Stimulated activated CD4-positive, alpha-beta T cell treated with anti-CD3 and anti-CD28 coated beads, Interleukin-2, amount 100 ng/mL, for 4 hours (primary cell): ENCODE measurements at places on chromosomes 13 and 19.

DNA sequence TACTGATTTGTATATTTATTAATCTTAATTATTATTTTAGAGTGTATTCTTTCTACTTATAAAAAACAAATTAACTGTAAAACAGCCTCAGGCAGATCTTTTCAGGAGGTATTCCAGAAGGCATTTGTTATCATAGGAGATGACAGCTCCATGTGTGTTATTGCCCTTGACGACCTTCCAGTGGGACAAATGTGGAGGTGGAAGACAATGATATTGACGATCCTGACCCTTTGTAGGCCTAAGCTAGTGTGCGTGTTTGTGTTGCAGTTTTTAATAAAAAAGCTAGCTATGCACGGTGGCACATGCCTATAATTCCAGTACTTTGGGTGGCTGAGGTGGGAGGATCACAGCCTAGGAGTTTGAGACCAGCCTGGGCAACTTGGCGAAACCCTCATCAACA lies 46.7 kb downstream of the NDFIP2 start:
- DNase-seq: no peak

DNA sequence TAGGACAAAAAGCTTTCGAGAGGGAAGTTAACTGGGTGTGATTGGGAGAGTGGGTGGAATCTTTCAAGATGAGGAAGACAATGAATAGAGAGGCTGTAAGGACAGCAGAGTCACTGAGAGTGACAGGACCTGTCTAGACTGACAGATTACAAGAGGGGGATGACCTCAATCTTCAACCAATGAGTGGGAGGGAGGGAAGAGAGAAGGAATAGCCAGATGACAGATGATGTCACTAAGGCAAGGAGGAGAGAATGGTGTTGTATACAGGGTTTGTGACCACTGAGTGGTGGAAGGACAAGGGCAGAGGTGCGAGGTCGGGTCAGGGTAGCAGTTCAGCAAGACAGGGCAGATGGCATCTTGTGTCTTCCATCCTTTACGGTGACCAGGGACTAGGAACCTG lies 5.8 kb upstream of the ILF3 start:
- DNase-seq: no peak

GRCh38 chr13:50742968-50743367 lies 100.5 kb downstream of the DLEU7 start:
- DNase-seq: no peak

DNA sequence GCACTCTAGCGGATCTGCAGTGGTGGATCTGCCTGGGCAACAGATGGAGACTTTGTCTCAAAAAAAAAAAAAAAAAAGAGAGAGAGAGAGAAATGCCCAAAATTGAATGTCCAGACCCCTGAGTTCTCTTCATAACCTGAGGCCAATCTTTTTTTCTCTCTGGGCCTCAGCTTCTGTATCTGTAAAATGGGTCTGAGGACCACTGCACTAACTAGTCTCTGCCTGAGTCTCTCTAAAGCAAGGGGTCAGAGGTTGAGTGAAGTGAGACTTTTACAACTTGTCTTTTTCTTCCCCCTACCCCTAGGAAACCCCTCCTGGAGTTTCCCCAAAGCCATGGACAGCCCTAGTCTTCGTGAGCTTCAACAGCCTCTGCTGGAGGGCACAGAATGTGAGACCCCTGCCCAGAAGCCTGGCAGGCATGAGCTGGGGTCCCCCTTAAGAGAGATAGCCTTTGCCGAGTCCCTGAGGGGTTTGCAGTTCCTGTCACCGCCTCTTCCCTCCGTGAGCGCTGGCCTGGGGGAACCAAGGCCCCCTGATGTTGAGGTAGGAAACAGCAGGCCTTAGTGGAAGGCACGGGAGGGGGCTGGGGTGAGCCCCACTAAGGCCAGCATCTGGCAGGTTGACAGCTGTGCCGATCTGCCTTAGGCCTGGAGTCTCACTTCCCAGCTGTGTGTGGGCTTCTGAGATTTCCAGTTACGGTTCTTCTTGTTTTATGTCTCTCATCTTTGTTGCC lies 1.8 kb downstream of the TMEM91 start:
- no peak for DNase-seq

DNA sequence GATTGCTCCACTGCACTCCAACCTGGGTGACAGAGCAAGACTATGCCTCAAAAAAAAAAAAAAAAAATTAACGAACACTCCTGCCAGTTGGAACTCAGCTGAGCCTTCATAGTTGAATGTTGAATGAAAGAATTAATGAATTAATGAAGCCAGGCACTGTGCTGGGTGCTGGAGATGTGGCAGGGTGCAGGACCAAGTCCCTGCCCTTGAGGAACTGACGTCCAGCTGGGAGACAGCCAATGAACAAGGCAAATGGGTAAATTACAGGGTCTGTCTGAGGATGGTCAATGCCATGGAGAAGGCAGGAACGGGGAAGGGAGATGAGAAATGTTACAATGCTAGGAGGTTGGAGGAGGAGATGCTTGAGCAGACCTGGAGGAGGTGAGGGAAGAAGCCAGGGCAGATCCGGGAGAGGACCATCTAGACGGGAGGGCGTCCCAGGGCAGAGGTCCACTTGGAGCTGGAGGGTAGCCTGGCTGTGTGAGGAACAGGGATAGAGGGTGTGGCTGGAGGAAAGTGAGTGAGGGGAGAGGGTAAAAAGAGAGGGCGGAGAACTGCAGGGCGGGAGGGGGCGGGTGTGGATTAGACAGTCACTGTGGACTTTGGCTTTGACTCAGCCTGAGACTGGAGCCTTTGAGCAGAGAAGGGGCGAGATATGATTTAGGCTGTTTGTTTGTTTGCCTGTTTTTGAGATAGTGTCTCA lies 16.8 kb upstream of the IGSF23 start:
- DNase-seq: no peak

DNA sequence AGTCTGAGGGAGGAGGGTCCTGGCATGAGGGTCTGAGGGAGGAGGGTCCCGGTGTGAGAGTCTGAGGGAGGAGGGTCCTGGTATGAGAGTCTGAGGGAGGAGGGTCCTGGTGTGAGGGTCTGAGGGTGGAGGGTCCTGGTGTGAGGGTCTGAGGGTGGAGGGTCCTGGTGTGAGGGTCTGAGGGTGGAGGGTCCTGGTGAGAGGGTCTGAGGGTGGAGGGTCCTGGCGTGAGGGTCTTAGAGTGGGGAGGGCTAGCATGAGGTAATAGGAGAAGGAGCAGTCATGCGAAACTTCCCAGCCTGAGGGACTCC lies 194.8 kb downstream of the TEX29 start:
- no peak for DNase-seq

DNA sequence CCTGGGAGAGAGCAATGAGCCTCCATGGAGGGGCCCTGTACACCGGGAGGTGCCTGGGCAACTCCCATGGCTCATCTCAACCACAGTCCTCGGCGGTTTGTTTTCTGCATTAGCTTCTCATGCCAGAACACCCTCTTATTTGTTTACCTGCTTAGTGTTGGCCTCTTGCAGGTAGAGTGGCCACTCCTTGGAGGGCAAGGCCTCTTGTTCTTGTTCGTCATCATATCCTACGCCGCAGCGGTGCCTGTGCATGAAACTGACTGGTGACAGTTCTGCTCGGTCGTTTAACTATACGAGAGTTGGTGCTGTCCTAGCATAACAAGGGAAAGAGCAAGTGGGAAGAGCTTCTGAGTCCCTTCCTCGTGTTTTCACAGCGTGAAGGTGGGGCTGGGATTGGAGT lies 40.5 kb upstream of the RNF113B start:
- no peak for DNase-seq

GRCh38 chr13:95378603-95379002 lies 77.4 kb upstream of the ABCC4 start:
- no peak for DNase-seq

- DNase-seq: no peak
These were observed 289.8 kb upstream of the SPRY2 start for GRCh38 chr13:80630685-80631121.

DNA sequence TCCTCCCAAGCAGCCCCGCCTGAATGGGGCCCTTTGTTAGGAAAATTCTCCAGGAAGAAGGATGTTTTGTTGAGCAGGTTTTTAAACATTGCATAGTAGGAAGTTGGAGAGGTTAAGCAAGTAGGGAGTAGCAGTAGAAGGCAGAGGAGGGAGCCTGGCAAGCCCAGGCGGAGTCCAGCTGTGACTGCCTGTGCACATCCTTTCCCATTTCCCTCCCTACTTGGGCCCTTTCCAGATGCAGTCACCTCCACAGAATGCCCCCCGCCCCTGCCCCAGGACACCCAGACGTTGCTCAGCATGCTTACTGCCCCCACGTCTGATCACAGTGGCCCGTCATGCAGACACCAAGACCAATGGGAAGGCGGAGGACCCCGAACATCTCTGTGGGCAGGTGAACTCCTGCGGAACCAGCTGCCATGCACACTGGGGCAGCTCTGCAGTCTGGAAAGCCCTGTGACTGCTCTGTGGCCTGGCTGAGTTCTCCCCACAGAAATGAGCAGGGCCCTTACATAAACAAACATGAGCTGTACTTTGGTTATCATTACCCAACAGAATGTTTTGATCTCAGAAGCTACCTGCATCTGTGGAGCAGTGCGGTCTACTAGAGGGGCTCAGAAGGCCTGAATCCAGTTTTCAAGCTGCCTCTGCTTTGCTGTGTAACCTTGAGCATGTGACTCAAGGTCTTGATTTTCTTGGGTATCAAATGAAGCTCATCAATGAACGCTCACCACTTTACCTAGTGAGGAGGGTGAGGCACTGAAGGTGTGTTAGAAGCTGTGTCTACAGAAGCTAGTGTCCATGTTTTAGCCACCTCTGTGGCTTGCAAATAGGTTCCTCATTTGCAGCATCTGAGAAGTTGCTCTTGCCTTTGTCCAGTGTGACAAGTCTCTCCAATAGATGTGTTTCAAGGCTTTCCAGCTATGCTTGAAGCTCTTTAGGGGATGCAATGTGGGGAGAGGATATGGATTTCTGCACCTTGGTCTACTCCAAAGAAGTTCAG lies 84.2 kb downstream of the TNFRSF19 start:
- DNase-seq: no peak

- DNase-seq: no peak
These were observed 628 bp upstream of the ZNF813 start for GRCh38 chr19:53466726-53467484.

DNA sequence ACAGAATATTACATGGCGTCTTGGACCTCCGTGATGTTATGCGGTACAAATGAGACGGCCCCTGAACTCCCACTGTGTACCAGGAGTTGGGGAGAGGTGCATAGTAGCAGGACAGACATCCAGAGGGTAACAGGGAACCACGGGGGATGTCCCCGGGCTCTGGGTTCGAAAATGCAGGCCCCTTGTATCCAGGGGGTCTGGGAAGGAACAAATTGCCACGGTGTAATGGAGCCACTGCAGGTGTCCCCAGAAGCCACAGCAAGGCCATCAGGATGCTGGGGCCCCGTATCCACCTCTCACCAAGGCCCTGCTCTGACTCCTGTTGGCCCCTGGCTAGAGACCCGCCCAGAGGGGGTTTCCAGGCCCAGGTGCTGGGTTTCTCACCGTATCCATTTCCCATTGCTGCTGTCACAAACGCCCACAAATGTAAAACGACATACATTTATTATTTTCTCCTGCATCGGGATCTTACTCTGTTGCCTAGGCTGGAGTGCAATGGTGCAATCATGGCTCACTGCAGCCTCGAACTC lies 77.8 kb downstream of the INSR start:
- DNase-seq: no peak

DNA sequence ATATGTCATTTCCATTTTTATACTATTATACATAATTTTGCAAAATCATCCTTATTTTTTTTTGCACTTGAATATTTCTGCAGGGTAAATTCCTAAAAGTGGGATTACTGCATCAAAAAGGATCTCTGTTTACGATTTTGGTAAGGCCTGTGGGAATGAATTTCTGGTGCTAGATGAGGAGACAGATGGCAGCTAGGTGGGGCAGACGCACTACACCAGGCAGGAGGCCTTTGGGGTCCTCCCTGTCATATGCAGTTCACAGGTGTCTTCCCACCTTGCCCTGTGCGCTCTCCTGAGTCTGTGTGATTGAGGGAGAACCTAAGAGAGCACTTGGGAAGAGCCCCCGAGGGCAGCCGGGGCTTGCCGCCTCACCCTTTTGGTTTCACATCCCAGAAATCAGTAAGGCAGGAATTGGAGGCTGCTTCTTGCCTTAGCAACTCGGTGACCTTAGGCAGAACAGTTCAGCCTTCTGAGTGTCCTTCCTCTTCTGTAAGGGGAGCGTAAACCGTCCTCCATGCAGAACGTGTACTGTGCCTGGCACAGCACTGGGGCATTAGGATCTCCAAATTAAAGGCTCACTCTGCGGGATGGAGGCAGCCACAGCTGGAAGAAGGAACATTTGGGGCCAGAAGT lies 13.4 kb upstream of the GJB2 start:
- DNase-seq: no peak

DNA sequence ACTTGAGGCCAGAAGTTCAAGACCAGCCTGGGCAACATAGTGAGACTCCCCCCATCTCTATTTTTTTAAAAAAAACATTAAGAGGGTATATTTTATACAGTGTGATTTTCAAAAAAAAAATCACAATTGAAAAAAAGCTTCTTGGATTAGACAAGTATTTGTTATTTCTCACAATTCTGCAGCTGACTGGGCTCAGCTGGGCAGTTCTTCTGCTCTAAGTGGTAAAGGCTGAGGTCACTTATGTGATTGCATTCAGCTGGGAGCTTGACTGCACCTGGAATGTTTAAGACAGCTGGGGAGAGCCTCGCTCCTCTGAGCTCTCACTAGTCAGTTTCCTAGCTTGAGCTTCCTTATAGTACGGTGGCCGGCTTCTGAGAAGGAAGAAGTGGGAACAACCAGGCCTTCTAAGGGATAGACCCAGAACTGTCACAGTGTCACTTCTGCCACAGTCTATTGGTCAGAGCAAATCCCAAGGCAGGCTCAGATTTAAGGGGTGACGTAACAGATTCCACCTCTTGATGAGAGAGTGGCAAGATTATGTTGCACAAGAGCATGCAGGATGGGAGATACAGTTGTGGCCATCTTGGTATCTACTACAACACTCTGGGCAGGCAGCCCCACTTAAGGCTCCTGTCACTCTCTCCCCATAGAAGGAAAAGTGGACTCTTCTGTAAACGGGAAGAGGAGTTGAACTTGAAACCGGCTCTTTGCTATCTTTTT lies 19.7 kb upstream of the IRGC start:
- DNase-seq: no peak

GRCh38 chr19:39982883-39983282 lies 11.9 kb downstream of the PSMC4 start:
- DNase-seq: no peak

GRCh38 chr13:24539500-24540165 lies 27.1 kb upstream of the PARP4 start:
- no peak for DNase-seq

GRCh38 chr13:98542568-98543377 lies 34.1 kb downstream of the STK24 start:
- DNase-seq: no peak

- DNase-seq: no peak
These were observed 123.4 kb upstream of the ARGLU1 start for GRCh38 chr13:106691341-106691740.

GRCh38 chr13:106246242-106246641 lies 289.2 kb downstream of the EFNB2 start:
- DNase-seq: no peak

DNA sequence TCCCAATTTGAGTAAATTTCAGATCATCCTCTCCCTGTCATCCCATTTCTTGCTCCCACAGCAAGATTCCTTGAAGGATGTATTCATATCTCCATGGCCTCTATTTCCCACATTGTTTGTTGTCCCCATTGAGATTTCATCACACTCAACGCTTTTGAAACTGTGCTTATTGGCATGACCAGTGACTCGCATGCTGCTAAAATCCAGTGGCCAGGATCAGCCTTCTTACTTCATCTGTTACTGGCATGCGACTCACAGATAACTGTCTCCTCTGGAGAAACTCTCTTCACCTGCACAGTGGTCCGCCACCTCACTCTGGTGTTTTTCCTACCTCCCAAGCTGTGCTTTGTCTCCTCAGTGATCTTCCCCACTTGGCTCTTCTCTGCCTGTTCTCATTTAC lies 95.8 kb downstream of the WASF3 start:
- no peak for DNase-seq
